ENCODE measurements at places on chromosomes 3 and 15. TPM values are rescaled to one million over a fixed set of nuclear protein-coding genes. Genes with fewer than 3 reads are reported as not detected.

DNA sequence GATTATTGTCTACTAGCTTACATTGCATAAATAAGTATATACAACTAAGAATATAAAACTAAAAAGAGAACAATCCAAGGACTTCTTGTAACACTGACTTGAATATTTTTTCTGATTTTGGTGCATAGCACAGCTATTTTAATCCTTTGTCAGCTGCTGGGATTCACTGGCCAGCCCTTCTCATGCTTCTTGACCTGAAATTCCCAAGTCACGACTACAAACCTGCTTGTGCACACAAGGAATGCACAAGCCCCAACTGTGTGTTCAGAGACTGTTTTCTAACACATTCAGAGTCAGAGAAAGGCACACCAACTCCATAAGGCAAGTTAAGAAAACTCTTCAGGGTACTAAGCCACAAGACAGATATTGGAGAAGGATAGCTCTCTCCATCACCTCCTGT lies 80.9 kb downstream of the TNIK start:
- DNase-seq = no peak

The ST8SIA2 gene
- not detected for total RNA-seq

The GOLGA8T gene
- not detected for total RNA-seq

The RHCG gene
- total RNA-seq = 18.6 TPM

- no peak for DNase-seq
These were observed 1417.0 kb upstream of the ALCAM start for GRCh38 chr3:103949693-103950092.

DNA sequence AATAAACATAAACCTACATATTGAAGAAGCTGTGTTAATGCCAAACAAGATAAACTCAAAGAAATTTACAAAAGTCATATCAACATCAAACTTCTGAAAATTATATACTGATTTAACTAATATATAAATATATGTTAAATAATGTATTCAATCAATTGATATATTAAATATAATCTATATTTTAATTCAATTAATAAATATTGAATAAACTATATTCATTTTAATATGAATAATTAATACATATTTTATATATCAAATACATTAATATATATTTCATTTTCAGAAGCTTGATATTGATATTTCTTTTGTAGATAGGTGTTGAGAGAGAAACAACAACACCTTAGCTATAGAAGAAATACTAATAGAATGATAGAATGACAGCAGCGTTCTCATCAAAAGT lies 768.1 kb downstream of the MECOM start:
- no peak for DNase-seq

DNA sequence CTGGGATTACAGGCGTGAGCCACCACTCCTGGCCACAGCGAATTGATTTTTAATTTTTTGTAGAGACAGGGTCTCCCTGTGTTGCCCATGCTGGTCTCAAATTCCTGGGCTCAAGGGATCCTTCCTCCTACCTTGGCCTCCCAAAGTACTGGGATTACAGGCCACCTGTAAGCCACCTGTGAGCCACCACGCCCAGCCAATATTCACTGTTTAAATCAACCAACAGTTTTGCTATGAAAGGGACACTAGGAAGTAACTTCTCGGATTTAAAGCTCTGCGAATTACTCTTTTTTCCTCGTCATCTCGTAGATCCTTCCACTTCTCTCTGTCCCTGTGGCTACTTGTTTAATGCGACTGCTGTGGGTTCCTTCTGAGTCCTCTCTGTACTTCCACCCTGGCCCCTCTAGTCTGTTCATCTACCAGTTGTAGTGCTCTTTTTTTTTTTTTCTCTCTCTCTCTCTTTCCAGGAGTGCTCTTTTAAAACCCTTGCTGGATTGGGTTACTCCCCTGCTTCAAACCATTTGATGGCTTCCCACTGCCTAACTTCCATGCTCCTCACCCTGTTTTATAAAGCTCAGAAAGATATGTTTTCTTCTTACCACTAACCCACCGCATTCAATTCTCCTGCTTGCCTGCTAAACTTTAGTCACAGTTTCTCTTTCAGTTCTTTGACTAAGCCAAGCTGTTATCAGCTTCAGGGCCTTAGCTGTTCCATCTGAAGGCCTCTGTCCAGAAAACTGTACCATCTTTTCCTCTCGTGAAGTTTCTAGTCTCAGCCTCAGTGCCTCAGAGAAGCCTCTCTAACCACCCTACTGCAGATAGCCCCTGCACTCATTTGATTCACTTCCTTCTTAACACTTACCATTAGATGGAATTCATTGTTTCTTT lies 12.4 kb downstream of the RTF1 start:
- no peak for DNase-seq

DNA sequence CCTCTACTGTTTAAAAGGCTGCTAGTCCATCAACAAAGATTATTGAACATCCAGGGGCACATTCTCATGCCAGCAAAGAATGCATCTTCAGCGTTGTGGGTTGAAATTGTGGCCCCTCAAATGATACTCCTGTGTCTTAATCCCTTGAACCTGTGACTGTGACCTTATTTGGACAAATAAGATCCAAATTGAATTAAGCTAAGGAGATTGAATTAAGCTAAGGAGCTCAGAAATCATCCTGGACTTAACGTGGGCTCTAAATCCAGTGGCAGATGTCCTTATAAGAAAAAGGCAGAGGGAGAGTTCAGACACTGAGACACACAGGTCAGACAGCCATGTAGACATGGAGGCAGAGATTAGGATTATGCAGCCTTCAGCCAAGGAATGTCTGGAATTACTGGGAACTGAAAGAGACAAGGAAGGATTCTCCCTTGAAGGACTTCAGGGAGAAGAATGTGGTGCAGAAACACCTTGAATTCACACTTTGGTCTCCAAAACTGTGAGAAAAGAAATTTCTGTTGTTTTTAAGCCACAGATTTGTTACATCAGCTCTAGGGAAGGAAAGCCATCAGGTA lies 57.3 kb upstream of the SLC24A5 start:
- no peak for DNase-seq

- no peak for DNase-seq
These were observed 83.4 kb downstream of the CLDN1 start for GRCh38 chr3:190238871-190239270.

The GOLGA6L7 gene
- total RNA-seq = not detected

GRCh38 chr3:155481591-155481990 lies 188.1 kb upstream of the STRIT1 start:
- DNase-seq = no peak

DNA sequence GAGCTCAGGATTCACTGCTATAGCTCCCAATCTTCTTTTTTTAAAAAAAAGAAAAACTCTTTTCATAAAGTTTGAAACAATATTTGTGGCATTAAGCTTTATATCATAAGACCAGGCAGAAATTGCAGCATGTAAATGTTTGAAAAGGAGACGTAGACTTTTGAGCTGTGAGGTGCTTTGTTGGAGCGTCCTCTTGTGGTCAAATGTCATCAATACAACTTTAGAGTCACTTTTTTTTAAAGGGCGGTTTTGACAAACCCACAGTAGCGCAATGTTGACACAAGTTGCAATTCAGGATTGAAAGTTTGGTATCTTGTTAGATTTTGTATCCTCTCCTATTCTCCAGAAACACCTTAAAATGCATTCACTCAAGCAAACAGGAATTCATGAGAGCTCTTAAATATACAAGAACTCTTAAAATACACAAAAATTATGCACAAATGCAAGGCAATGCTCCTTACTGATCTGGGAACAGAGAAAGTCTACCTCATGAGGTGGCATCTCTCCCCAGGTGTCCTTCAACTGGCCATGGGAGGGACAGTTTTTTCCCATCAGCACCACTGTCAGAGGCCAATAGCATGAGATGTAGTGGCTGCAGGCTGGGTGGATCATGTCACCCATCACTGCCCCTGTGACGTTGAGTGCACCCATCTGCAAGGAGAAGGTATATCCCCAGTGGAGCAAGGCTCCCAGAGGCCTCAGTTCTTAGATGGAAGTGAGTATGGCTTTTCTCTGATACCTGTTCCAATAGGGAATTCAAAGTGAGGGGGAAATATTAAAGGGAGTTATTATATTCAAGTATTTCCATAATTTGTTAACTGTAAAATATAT lies 70.7 kb downstream of the ANXA2 start:
- DNase-seq = no peak

Data from suprapubic skin (tissue), 4 donors.